T-helper 9 cell (primary cell): ENCODE measurements at places on chromosomes 3 and 15.

DNA sequence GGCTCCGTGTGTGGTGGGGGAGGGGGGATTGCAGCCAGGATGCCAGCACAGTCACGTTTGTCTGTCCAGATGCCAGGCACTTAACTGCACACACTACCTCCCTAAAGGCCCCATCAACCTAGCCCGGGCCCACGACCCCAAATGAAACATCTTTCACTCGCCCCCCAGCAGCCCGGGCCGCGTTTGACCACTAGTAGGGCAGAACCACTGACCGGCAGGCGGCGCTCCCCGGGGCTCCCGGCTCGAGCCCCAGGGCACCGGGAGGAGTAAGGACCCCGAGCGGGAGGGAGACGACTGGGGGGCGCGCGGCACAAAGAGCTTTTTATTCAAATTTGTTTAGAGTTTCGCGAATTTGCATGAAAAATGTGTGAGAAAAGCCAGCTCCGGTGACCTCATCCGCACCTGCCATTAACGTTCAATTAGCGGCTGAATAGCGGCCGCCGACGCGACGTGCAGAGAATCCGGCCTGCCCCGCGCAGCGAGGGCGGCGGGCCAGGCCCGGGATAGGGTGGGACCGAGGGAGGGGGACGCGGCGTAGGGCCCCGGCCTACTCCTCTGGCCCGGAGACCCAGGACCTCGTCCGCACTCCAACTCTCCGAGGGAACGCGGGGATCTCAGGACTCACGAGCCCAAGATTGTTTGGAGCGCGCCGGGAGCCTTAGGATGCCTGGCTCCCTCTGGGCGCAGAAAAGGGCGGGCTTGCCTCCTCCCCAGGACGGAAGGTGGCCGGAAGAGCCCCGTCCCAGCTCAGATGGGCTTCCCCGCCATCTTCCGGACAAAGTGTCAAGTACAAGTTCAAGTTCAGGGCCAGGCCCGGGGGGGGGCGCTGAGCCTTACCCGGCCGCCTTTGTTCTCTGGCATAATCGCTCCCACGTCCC lies 64.9 kb upstream of the POLG start:
- DNase-seq = no peak

DNA sequence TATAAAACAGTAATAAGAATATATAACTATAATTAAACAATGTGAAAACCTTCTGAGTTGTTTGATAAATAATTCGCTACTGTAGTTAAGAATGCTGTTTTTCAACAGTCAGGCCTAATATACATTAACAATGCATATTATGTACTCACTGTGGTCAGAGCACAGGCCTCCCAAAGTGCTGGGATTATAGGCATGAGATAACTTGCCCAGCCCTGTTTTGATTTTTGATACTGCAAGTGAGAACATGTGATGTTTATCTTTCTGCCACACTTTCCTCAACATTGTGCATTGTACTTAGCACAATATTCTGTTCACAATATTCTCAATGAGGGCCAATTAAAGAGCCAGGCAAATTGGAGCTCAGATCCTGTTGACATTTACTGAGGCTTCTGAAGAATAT lies 274.5 kb upstream of the RARB start:
- no peak for DNase-seq

DNA sequence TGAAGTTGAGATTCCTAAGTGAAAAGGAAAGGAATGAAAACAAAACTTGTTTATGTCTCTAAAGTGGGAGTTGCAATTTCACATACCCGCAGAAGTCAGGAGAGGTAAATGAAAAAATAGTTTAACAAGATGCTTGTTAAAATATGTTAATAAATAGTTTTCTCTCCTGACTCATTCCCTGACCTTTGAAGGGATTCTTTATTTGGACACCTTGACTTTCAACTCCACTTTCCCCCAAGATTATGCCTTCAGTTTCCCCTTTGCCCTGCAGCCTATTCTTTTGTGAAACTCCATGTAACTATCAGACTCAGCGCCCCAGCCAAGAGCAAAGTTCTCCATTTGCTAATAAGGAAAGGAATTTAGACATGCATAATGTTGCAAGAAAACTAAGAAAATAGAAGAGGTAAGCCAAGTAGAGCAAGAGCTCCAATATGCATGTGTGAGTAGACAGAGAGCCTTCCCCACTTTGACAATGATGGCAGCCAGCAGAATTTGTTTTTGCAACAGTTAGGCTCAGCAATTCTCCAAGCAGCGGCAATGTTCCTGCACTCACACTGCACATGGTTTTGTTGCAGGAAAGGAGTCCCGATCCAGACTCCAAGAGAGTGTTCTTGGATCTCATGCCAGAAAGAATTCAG lies 61.2 kb downstream of the CD200 start:
- no peak for DNase-seq

- DNase-seq = no peak
Measured at GRCh38 chr3:56747150-56747549, 54.6 kb downstream of the ARHGEF3 start.

DNA sequence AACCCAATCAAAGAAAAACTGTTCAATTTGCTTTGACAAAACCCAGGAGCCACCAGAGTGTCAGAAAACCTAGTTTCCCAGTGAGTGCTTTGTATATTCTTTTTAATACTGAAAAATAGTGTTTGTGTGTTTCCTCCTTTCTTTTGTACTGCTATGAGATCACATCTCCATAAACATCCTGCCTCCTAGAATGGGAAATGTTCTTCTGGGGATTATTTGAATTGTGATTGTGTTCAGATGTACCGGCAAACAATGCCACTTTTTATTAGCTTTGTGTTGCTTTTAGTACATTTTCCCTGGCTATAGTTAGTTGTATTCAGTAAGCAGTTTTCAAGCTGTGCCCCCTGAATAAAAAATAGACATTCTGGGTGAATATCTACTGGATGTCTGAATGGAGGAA lies 148.0 kb upstream of the NR2E3 start:
- no peak for DNase-seq

DNA sequence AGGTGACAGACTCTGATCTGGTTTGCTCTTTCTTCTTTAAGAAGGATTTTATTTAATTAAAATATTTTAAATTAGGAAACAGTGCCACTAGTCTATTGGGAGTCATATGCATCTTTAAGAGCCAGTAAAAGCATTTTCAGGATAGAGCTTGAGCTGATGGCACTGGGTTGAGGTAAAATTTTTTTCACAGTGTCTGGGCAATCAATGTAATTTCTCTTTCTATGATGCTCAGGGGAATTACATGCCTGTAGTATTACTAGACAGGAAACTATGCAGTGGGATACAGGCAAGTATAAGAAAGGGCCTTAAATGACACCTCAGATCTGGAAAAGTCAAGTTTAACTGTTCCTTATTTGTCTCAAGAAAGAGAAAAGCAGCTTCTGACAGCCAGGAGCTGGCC lies 76.4 kb downstream of the GAP43 start:
- DNase-seq = no peak

GRCh38 chr15:96066852-96067495 lies 263.5 kb upstream of the NR2F2 start:
- no peak for DNase-seq

- no peak for DNase-seq
Measured at GRCh38 chr3:49591615-49592014, 37.3 kb downstream of the BSN start.

- DNase-seq = no peak
Measured at GRCh38 chr15:56307180-56307579, 58.0 kb upstream of the TEX9 start.

- no peak for DNase-seq
Measured at GRCh38 chr3:101478980-101479379, 34.0 kb downstream of the SENP7 start.

GRCh38 chr15:61938249-61938648 lies 122.0 kb downstream of the VPS13C start:
- no peak for DNase-seq

DNA sequence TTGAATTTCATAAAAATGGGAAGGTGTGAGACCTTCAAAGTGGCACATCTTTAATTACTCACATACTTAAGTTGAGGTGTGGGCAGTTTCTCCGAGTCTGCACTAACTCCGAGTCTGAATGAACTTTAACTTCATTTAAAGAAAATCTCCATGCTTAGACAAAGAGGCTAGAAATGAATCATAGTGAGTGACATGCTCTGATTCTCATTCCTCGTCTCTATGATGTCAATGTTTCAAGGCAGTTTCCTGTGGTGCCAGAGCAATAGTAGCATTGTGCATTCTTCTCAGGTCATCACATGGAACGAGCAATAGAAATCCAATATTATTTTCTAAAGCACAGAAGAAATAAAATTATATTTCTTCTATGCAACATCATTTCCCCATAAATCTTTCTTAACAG lies 224.8 kb downstream of the KCNMB2 start:
- DNase-seq = no peak

GRCh38 chr3:131431754-131432153 lies 50.2 kb downstream of the NUDT16 start:
- no peak for DNase-seq

DNA sequence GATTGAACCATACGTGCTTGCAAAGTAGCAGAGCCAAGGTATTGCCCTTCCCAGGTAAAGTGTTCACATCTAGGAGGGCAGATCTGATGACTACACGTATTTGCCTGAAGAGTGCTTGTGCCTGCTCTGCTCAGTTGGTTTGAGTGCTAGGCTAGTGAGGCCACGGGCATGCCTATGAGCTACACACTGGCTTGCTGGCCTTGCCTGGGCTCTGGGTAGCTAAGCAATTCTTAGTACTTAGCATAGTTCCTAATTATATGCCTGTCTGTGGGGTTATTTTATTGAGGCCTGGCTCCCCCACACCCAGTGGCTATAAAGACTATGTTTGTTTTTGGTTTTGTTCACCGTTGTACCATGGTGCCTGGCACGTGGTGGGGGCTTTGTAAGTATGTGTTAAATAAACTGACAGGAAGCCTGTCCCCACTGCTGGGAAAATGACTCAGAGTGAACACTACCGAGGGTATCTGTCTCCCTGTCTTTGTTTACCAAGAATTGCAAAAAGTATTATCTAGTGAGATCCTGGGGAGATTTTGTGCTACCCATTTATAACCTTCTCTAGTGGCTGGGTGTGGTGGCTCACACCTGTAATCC lies 72.1 kb upstream of the ETV5 start:
- no peak for DNase-seq

- no peak for DNase-seq
Measured at GRCh38 chr3:99637368-99638111, 854 bp upstream of the COL8A1 start.

GRCh38 chr3:106213954-106214353 lies 345.1 kb upstream of the CBLB start:
- no peak for DNase-seq

- DNase-seq = no peak
Measured at GRCh38 chr3:57958642-57959422, 49.4 kb upstream of the FLNB start.

- DNase-seq = no peak
Measured at GRCh38 chr15:72912996-72913395, 129.4 kb upstream of the ADPGK start.

DNA sequence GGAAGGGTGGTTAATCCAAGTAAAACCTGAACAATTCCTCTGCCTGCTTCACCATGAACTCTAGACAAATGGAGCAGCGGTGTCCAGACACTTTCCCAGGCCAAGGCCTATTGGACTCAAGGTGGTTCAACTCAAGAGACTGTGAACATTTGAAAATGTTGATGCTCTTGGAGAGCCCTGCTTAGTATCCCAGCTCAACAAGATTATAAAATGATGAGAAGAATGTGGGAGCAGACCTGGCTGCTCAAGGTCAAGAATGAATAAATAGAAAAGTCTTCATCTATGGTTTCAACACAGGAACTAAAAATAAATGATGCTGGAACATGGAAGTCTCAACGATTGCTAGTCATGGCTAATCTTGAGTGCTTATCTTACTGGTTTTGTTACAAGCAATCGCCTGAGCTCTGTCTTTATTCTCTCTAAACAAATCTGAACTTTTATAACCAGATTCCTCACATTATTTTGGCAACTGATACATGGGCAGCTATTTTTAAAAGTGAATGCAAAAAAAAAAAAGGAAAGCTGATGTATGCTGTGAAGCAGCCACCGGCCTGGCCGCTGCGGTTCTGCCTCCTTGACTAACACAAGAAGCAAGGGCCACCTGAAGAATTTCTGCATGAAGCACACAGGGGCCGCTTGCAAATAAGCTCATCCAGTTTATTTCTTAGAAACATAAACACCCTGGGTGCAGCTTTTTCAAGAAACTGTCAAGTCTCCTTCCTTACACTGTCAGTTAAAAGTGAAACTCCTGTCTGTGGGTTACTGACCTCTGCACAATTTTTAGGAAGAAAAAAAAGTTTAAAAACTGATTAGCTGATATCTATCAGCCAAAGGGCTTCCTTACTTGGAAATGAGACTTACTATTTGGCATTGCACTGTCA lies 120.1 kb upstream of the ARHGEF3 start:
- no peak for DNase-seq

DNA sequence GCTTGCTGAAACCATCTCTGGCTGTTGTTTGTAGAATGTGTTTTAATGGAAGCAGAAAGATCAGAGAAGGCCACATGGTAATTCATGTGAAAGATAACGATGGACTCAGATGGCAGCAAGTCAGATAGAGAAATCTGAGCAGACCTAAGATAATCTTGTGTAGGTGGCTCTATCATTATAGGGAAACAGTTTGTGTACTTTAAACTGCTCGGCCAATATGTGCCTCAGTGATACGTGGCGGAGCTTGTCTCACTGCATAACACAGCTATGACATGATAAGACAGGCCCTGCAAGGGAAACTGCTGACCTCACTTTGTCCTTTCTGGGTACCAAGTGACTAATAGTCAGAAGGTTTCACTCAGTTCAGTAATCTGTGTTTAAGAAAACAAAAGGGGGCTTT lies 51.0 kb downstream of the MME start:
- no peak for DNase-seq

DNA sequence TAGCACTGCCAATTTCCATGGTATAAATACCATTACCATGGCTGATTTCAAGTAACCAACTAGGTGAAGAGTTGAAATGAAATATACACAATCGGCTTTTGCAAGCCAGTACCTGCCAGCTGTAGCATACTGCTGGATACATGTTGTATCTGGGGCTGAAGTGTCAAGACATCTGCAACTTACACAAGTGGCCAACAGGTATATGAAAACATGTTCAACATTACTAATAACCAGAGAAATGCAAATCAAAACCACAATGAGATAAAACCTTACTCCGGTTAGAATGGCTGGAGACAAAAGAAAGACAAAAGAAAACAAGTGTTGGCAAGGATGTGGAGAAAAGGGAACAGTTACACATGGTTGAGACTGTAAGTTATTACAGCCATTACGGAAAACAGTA lies 11.6 kb downstream of the ATOSA start:
- no peak for DNase-seq

GRCh38 chr3:15268033-15268631 lies 62.1 kb downstream of the CAPN7 start:
- DNase-seq = peak; percentile 82

DNA sequence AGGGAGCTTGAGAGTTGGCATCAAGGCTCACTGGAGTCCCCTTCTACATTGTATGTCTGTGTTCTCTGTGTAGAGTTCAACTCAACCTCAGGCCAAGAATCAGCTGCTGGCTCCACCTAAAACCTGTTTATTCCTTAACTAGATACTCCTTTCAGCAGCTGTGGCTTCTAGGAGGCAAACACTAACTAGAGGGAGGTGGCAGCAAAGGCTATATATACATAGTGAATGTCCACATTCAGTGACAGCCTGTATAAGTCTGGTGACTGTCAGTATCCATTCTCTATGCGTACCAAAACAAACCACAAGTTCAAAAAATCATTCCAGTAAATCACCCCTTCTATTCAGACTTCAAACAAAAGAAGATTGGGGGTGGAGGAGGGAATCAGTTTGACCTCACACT lies 184.3 kb downstream of the CDIN1 start:
- DNase-seq = no peak
